Effector memory CD4-positive, alpha-beta T cell (primary cell): ENCODE measurements at places on chromosomes 3 and 15.

DNA sequence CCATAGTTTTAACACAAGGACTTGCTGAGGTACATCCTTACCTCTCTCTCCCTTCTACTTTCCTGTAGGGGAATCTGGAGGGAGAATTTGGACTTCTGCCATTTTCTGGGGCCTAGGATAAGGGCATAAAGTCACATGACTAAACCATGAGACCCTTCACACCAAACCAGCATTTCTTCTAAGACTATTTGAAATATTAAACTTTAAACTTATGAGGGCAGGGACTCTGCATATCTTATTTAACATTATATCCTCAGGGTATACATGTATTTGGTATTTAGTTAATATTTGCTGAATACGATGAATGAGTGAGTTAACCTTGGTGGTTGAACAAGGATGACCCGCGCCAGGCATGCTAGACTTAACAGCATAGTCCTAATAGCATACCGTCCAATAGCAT lies 63.4 kb downstream of the USP13 start:
- no peak for DNase-seq

DNA sequence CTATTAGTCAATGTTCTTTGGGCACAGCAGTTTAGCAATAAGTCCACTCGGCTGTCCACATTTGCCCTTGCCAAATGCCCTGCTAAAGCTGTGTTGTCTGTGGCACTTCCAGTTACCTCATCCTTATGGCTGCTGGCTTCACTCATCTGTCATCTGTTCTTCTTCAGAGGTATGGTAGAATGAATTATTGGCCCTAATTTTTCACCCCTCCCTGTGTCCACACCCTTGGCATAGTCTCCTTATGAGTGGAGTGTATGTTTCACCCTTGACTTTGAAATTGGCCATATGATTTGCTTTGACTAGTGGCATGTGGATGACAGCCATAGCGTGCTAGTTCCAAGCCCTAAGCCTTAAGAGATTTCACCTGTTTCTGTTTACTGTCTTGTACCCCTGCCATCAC lies 72.1 kb upstream of the EPHB1 start:
- DNase-seq = no peak

- no peak for DNase-seq
Measured at GRCh38 chr3:184728010-184728527, 16.2 kb upstream of the MAGEF1 start.

DNA sequence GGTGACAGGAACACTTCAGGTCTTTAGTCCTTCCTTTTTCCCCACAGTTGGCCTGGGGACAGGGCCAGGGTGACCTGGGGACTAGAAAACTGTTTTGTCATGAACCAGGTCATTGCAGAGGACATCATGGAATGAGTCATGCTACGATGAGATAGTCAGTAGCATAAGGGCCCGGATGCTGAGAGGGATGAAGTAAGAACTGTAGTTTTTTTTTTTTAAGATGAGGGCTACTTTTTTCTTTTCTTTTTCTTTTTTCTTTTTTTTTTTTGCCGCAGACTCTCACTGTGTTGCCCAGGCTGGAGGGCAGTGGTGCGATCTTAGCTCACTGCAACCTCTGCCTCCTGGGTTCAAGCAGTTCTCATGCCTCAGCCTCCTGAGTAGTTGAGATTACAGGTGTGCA lies 8.0 kb downstream of the MAP2K5 start:
- DNase-seq = no peak

- no peak for DNase-seq
Measured at GRCh38 chr3:18098960-18099587, 326.1 kb downstream of the SATB1 start.

GRCh38 chr3:127791221-127791913 lies 30.9 kb downstream of the MGLL start:
- no peak for DNase-seq

DNA sequence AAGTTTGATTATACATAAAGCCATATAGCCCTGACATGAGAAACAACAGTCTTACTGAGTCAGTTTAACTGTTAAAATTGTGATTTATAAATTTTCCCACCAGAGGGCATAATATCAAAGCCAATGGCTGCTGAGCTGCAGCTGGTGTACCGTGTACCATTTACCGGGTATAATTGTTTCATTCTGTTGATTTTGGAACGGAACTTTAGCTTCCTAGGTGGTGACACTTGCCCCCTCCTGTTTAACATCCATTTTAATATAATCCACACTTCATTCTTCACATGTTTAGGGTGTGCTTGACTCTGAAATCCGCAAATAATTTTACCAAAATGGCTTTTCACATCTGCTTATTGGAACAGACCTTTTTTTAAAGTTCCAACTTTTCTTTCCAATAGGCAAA lies 72.8 kb downstream of the SLC9A9 start:
- DNase-seq = no peak

GRCh38 chr15:85707519-85708338 lies 87.0 kb downstream of the KLHL25 start:
- no peak for DNase-seq

- no peak for DNase-seq
Measured at GRCh38 chr3:138862924-138863775, 28.4 kb upstream of the PIK3CB start.

- DNase-seq = no peak
Measured at GRCh38 chr15:91867581-91868026, 14.1 kb downstream of the SLCO3A1 start.

GRCh38 chr15:27250223-27250622 lies 279.2 kb downstream of the GABRG3 start:
- DNase-seq = no peak

DNA sequence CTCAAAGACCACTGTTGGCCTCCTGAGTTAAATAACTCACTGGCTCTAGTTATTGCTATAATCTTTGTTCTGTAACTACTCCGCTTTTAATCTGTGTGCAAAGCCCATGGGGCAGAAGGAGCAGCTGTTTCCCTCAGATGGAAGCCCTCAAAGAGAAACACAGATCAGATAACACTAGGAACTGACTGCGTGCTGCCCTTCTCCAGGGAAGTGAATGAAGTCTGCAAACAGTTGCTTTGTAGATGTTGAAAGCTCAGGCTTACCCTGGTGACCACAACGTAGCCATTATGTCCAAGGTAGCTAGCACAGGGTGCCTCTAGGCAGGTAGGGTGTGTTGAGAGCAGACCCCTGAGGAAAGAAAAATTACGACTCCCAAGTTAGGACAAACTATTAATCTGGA lies 152.3 kb upstream of the STAC start:
- no peak for DNase-seq

- DNase-seq = no peak
Measured at GRCh38 chr3:39407773-39408492, 1.4 kb downstream of the RPSA start.
